ENCODE measurements at places on chromosomes 6 and 20.

DNA sequence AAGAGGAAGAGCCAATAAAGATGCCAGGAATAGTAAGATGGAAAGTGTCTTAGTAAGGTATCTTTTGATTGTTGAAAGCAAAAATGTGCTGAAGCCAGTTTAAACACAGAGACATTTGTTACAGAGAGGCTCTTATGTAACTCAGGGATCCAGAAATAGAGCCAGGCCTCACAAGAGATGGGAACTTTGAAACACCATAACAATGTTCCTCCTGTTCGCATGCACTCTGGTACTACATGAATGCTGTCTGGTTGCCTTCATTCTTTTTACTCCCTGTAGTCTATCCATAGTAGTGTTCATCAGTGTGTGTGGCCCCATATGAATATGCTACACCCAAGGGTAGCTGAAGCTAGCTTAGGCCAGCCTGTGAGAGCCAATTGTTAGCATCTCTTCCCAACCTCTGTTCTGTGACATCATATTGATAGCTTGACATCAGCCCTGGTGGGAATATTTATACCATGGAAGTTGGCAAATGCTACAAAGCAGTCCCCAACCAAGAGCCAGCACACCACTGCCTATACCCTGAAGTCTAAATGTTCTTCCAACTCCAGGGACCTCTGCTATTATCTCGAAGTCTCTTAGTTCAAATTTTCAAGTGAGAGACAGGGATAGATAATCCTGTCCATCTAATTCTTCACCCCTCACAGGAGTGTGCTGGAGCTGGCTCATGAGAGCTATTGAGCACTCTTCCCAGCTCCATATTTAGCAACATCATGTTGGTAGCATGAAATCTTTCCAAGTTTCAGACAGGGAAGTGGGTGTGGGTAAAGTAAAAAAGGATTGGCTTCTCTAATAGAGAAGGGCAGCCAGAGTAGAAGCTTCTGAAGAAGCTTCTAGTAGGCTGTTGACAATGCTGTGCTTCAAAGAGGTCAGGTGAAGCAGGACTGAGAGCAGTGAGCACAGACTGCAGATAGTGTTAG lies 7.0 kb downstream of the NDUFAF5 start:
- no peak for DNase-seq

- DNase-seq = no peak
These were observed 72.7 kb downstream of the ELOVL4 start for GRCh38 chr6:79874531-79875134.

DNA sequence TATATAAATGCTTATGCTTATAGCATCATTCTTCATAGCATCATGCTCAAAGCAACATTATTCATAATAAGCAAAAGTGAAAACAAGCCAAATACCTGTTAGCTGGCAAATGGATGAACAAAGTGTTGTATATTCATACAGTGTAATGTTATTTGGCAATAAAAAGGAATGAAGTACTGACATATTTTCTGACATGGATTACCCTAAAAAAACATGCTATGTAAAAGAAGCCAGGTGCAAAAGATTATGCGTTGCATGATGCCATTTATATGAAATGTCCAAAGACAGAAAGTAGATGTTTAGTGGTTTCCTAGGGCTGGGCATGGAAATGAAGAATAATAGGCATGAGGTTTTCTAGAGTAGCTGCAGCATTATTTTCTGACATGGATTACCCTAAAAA lies 77.1 kb downstream of the GFRA4 start:
- DNase-seq = no peak

- DNase-seq = no peak
These were observed 33.4 kb downstream of the LRRC1 start for GRCh38 chr6:53828215-53828614.

DNA sequence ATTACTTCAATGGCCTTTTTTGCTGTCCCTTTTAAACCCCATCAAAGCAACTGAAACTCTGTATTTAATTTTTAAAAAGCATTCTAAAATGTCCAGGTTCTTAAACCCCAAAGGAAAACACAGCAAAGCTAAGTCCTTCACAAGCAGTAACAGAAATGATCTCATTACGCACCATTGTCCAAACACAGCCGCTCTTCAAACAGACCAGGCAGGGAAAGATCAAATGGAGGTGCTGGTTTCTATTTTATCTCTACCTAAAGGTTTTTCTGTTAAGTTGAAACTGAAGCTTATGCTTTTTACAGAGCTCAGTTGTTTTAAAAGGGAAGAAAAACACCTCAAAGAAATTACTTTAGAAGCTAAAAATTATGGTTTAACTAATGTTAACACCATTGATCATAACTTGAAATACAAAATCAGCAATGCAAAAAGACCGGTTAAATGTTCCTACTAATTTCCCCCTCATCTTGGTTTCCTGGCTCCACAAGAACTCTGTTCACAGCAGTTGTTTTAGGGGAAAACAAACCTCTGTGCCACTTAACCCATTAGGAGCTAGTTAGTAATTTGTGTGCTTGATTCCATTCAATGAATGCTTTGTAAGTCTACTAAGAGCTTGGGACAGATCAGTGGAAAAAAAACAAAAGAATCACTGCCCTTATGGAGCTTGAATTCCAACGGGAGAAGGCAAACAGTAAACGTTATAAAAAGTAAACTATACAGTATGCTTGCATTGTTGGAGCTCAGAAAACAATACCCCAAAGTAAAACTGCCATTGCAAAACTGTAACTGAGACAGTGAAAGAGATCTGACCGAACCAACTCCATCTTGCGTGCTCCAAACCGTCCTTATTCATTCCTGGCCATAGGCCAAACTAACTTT lies 87.4 kb downstream of the CD24 start:
- DNase-seq = no peak

GRCh38 chr20:63031251-63032014 lies 24.7 kb upstream of the BHLHE23 start:
- DNase-seq = no peak

- DNase-seq = peak; percentile 35
These were observed 25.7 kb upstream of the TCFL5 start for GRCh38 chr20:62887152-62887859.

- DNase-seq = no peak
These were observed 29.6 kb downstream of the CAP2 start for GRCh38 chr6:17423026-17423425.

DNA sequence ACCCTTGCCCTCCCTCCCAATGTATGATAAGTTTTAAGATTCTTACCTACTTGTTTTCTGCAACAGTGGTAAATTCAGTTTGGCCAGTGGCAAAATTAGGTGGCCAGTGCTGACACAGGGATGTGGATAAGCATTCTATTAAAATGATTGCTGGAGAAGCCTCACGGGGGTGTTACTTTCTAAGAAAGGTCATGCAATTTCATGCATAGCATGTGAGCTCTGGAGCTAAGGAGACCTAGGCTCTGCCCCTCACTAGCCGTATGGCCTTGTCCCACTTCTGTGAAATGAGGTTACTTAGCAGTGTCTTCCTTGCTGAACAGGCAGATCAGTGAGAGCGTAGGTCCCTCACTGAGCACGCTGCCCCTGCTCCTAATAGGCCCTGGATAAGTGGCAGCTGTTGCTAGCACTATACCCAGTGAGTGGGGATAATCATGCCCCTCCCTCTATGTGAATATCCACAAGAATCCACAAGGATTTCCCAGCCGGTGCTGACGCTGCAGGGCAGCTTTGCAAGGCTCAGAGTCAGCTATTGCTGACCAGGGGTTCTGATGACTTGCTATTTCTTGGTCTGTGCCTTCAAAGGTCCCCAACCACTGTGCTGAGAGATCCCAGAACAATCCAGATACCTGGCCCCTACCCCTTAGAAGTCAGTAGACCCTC lies 86.5 kb upstream of the MRPS10 start:
- no peak for DNase-seq

DNA sequence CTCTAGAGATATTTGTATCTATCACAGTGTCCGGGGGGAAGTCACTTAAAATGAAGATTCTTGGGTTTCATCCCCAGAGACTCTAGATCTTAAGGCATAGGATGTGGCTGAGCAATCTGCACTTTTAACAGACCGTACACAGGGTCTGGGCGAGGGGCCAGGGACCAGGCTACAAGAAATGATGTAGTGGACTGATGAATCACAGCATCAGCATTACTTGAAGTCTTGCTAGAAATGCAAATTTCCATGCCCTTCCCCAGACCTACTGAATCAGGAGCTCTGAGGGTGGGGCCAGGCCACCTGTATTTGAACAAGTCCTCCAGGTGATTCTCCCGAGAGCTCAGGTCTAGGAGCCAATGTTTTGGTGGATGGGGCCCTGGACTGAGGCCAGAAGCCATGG lies 168.4 kb downstream of the DOK5 start:
- DNase-seq = no peak

DNA sequence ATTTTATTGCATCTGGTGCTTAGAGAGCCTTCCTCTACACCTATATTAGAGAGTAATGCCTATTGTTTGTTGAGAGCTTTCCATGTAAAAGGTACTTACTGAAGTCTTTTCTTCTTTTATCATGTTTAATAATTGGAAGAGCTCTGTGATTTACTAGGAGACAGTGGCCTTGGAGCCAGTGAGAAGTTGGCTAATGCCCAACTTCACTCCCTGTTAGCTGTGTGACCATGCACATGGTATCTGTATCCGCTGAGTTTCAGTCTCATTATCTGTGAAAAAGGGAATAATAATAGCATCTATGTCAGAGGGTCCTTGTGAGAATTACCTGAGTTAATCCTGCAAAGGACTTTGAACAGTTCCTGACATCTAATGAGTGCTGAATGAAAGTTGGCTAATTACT lies 105.0 kb downstream of the CD109 start:
- no peak for DNase-seq

DNA sequence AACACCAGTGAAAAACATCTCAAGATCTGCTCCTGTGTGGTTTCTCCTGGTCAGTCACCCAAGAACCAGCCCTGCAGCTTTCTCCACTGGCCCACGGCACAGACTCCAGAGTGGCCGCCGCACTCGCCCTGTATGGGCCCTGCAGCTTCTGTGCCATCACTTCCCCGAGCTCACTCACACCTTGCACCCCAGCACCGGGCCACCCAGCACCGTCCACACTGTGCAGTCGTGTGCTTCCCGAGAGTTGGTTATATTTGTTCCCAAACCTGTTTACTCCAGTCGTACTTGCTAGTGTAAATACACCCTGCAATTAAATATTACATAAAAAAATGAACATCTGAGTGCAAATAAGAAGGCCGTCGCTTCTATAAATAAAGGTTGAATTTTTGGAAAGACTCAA lies 341.7 kb downstream of the CDH26 start:
- no peak for DNase-seq

DNA sequence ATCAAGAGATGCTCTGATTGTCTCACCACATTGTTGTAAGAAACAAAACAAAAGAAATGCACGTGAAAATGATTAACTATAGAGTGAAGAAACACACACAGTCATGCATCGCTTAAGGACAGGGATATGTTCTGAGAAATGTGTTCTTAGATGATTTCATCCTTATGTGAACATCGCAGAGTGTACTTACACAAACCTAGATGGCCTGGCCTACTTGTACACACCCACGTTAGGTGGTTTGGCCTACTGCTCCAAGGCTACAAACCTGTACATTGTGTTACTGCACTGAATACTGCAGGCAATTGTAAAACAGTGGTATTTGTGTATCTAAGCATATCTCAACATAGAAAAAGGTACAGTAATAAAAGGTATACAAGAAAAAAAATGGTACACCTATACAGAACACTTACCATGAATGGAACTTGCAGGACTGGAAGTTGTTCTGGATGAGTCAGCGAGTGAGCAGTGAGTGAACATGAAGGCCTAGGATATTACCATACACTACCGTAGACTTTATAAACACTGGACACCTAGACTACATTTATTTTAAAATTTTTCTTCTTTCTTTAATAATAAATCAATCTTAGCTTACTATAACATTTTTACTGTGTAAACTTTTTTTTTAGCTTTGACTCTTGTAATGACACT lies 48.6 kb downstream of the FKBP5 start:
- DNase-seq = no peak

DNA sequence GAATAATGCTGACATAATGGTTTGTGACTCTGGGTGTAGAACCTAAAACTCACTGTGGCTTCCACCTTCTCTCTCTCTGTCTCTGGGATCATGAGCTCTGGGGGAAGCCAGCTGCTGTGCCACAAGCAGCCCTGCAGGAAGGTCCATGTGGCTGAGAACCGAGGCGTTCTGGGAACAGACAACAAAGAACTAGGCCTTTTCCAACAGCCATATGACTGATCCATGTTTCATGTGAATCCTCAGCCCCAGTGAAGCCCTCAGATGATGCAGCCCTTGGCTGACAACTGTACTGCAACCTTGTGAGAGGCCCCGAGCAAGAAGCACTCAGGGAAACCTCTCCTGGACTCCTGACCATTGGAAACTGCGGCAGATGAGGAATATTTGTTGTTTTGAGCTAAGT lies 56.6 kb downstream of the HLA-G start:
- no peak for DNase-seq

GRCh38 chr6:134657343-134657742 lies 292.6 kb downstream of the ALDH8A1 start:
- no peak for DNase-seq

- DNase-seq = no peak
These were observed 95.0 kb downstream of the AIG1 start for GRCh38 chr6:143155681-143156080.

DNA sequence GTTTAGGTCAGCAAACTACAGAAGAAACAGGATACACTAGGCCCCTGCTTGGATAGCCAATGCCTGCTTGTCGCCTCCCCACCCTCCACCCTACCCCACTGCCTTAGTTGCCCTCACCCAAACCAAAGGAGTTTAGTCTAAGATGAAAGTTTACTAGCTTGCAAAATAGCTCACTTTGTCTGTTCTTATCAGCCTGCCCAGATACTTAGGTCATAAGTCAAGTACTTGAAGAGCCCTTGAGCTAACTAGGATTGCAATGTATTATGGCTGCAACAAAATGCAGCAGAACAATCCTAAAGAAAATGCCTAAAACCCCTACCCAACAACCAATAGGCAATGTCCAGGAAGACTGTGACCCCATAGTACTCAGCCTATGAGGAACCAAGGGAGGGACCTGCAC lies 7.3 kb upstream of the ENTPD6 start:
- DNase-seq = no peak

DNA sequence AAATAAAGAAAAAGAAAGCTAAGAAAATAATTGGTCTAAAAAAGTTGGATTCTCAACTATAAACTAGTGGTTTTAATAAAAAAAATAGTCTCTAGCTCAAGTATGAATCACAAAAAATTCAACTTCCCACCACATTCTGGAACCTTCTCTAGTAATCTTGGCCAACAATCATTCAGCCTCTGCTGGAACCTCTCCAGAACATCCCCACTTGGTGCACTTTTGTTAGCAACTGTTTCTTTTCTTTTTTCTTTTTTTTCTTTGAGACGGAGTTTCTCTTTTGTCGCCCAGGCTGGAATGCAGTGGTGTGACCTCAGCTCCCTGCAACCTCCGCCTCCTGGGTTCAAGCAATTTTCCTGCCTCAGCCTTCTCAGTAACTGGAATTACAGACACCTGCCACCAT lies 35.7 kb downstream of the TXLNB start:
- no peak for DNase-seq

- no peak for DNase-seq
These were observed 12.9 kb downstream of the MDGA1 start for GRCh38 chr6:37684801-37685200.

- no peak for DNase-seq
These were observed 521.1 kb downstream of the TFAP2B start for GRCh38 chr6:51339728-51340127.

Measured in activated CD4-positive, alpha-beta T cell treated with anti-CD3 and anti-CD28 coated beads, Interleukin-2, amount 50 U/mL, for 1 hour (primary cell).